ENCODE measurements at places on chromosomes 11 and 22.

DNA sequence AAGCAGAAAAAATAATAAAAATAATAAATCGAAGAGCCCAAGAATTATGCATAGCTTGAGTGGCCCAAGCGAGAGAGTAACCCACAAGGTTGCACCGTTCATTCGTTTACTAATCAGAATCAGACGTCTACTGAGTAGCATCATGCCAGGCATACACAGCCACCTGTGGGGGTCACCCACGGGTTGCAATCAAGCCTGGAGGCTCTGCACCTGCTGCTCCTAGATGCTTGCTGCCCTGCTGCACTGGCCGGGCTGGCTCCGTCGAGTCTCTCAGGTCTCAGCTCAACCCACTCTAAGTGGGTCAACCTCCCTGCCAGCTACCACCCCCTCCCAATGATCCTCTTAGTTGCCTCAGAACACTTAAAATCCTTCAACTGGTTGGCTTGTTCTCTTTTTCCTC, 2.0 kb upstream of the TESMIN start:
- DNase-seq: no peak

DNA sequence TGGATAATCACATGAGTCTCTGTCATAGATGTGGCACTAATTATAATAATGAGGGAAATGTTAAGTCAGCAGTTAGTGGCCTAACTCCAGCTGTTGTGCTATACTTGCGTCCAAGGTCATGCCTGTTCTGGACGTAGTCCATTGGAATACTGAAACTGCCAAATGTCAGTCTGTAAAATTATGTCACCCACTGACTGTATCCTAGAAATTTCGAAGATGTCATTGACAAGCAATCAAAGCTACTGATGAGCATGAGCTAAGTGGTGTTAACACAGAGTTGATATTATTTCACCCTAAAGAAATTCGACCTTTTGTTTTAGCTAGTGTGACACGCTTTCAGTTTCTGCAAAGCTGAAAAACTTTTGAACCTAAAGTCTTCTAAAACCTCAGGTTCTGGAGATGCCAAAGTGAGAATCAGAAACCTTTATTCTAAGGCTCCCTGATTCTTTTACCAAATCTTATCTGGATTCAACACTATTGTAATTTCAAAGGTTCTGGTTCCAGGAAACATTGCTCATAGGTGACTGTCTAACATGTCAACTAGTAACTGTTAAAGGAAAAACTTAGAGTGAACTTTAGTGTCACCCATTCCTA, 14.9 kb upstream of the ME3 start:
- DNase-seq: no peak

GRCh38 chr11:68654978-68655377, 29.4 kb upstream of the GAL start:
- no peak for DNase-seq

- no peak for DNase-seq
These were observed 14.7 kb upstream of the TAB1 start for GRCh38 chr22:39384750-39385480.

DNA sequence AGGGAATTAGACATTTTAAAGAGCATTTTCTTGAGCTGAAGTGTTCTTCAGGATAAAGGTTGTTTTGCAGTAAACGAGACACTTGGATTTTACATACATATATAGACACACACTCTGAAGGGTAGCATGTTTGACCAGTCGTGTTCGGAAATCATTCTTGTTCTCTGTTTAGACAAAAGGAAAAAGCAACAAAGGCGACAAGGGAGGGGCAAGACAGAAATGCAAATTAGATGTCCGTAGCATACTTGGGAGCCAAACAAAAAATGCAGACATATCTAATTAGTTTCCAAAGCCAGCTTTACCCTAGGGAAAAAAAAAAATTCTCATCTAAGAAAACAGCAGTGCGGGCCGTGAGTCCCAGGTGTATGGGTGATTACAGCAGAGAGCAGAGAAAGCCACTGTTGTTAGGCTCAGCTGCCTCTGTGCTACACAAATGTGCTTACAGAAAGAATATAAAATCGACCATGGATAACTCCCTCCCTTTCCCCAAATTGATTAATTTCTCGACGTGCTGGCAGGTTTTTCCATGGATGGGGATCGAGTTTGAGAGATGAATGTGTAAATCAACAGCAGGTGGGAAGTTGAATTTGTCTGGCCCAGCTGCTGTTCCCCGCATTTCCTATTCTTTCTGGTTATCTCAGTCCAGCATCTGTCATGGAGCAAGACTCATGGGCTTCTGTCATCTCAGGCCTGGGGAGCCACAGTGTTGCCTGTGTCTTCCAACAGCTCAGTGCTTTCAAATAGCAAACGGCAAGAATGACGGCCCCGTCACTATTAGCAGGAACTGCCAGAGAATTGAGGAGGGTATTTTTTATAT, 176.5 kb upstream of the TTC12 start:
- peak; percentile 62 for DNase-seq

- no peak for DNase-seq
These were observed 1.7 kb downstream of the SHISA8 start for GRCh38 chr22:41913040-41913719.

All from NCI-H2081 treated with DMSO at 0.1 percent for 48 hours (cell line).